Jurkat, Clone E6-1 (cell line): ENCODE measurements at places on chromosomes 1 and 21.

DNA sequence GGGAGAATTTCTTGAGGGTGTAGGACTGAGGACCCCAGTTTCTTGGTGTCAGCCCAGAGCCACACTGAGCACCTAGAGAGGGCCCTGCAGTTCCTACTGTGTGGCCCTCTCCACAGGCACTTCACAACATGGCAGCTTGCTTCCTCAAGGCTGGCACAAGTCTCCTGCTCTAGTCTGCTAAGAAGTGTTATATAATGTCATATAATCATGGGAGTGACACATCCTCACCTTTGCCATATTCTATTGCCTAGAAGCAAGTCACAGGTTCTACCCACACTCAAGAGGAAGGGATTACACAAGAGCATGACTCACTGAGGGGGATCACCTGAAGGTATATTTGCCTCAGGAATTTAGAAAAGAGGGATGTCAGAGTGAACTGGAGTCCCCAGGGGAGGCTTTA is 5.5 kb upstream of the SNX27 start:
- DNase-seq: no peak

- no peak for DNase-seq
These were observed 42.1 kb upstream of the MPZL1 start for GRCh38 chr1:167679714-167680113.

- no peak for DNase-seq
These were observed 89.4 kb downstream of the ABCA4 start for GRCh38 chr1:94031591-94031990.

GRCh38 chr1:17627239-17628052 is 87.9 kb downstream of the ARHGEF10L start:
- peak; percentile 5 for DNase-seq

DNA sequence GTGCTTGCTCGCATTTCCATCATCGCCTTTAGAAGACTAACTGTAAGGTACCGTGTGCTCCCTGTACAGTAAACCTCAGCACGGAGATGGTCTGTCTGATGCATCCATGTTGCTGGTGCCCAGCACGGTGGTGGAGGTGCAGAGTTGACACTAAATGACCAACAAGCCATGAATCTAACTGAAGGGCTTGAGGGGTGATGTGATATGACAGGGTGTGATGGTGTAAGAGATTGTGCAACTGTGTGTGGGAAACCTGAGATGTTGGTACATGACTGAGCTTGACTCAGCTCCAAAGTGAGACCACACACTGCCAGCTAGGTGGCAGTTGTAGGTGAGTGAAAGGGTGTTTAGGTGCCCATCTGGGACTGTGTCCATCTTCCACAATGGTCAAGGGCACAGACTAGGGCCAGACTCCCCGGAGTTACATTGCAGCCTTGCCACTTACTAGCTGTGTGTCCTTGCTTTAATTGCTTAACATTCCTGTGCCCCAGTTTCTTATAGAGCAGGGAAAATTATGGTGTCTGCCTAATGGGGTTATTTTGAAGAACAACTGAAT is 21.4 kb downstream of the SLC2A1 start:
- DNase-seq: no peak

- peak; percentile 33 for DNase-seq
These were observed 508 bp downstream of the RAVER2 start for GRCh38 chr1:64745181-64745985.

- DNase-seq: no peak
These were observed 34.6 kb downstream of the CLIC4 start for GRCh38 chr1:24779689-24780464.

DNA sequence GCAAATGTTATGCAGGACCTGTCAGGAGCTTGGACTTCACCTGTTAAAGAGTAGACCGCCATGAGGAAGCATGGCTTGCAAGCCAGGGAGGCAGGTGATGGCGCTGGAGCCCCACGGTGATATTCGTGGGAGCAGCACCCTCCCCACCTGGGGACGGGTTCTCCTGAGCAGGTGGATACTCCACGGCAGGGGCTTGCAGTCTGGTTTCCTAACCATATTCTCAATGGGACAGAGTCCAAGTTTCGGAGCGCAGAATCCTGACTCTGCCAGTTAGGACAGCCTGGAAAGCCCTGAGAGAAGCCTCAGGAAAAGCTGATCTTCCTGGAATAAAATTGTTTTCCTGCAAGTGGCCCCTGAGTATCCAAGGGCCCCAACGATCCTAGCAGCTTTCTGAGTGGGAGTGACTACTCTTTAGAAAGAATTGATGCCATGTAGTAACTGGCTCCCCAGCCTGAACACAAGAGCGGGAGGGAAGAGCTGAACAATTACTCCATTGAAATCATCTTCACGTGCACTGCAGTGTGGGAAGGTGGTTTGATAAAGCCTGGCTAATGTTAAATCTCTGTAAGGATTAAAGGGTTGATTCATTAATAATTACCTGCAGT is 146.3 kb upstream of the RAB4A start:
- DNase-seq: no peak

- DNase-seq: peak; percentile 97
These were observed at the start of gene AHCYL1 for GRCh38 chr1:109984456-109985246. TSS of gene AHCYL1 (plus strand) at chr1:109984765. CDS start at chr1:109985053, 288 bp downstream.

GRCh38 chr21:38806942-38807284 is 1.2 kb downstream of the ETS2 start:
- DNase-seq: no peak

GRCh38 chr1:167509587-167509986 is 8.7 kb downstream of the CD247 start:
- no peak for DNase-seq

GRCh38 chr1:47323599-47324031 is 9.7 kb upstream of the STIL start:
- no peak for DNase-seq

- DNase-seq: no peak
These were observed 10.8 kb downstream of the SPTA1 start for GRCh38 chr1:158675563-158676323.

- no peak for DNase-seq
These were observed 49.8 kb downstream of the GREM2 start for GRCh38 chr1:240562111-240562590.

- no peak for DNase-seq
These were observed 526.4 kb downstream of the LRRIQ3 start for GRCh38 chr1:73671530-73671929.

- DNase-seq: no peak
These were observed 61.4 kb upstream of the FAM3B start for GRCh38 chr21:41255190-41255589.

GRCh38 chr1:44417351-44418021 is 12.4 kb downstream of the RNF220 start:
- DNase-seq: no peak

DNA sequence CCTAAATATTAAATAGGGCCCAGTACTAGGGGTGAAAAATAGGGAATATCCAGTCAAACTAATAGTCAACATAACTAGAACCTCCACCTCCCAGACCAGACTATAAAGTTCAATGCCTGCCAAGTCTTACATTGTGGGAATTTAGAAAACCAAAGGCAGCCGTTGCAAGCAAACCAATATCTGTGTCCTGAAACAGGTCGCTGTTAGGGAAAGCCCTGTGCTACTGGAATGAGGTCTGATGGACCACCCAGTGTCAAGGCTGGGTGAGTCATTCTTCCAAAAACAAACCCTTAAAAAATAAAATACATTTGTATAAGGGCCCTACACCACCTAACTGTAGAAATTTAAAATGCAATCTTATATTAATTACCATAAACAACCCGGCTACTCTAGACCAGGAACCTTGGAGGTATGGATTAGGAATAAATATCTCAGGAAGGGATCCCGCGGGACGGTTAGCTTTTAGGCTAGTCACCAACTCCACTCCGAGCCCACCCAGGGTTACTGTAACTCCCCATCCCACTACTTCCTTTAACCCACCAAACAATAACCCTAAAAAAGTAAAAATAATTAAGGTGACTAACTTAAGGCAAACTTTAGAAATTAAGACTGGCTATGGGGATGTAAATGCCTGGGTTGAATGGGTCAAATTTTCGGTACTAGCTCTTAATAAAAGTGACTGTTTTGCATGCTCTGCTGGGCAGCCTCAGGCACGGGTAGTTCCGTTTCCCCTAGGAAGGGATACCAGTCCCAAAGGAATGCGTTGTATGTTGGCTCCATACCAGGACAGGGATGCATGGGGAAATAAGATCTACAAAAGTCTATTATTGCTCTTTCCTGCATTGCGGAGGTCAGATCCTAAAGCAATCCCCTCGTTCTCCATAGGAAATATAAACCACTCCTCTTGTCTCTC is 65.4 kb upstream of the TLR5 start:
- DNase-seq: no peak

DNA sequence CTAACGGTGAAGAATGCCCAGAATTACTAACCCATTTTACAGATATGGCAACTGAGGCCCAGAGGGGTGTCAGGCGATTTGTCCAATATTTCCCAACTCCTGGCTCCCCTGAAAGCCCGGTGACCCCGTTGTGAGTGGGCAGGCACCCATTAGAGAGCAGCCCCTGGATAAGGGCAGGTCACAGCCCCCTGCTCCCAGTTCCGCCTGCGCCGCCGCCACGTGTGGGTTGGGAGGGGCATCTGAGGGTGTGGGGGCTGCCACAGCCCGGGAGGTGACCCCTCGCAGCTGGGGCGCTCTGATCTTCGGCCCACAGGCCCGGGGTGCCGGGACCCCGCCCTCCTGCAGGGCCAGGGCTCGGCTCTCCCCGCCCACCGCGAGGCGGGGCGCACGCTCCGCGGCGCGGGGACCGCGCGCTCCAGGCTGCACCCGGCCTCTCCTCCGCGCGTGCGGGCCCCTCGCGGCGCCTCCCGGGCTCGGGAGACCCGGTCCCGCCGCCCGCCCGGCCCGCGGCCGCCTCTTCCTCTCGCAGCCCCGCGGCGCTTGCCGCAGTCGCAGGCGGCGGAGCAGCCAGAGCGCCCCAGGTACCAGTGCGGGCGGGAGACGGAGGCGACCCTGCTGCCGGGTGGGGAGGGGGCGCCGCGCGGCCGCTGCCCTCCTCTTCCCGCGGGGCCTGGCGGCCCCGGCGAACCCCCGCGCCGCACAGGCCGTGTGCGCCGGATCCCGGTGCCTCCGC is at the start of gene HTR6:
HTR6 (plus strand) TSS at position 423 of the 733 bp plus-strand sequence. CDS start 879 bp downstream, outside the sequence.
- no peak for DNase-seq

DNA sequence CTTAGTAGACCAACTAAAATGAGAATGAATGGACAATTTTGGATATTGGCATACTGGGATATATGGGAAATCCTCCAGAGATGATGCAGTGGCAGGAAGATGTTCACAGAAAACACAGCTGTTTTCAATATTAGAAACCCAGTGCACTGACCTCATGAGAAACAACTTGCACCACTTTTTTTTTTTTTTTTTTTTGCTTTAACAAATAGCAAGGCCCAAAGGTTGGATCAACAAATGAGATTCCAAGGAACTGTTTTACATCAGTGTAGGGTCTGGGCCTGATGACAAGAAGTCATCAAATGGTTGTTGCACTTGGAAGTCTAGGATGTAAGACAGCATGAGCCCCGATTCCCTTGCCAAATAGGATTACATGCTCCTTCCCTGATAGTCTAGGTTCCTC is 110.7 kb downstream of the SLC25A24 start:
- DNase-seq: no peak

- DNase-seq: no peak
These were observed 391.0 kb downstream of the MATN1 start for GRCh38 chr1:30332116-30333094.

GRCh38 chr1:200741551-200742207 is 3.0 kb downstream of the CAMSAP2 start:
- no peak for DNase-seq

GRCh38 chr21:40271164-40271563 is 403.9 kb downstream of the PCP4 start:
- no peak for DNase-seq

DNA sequence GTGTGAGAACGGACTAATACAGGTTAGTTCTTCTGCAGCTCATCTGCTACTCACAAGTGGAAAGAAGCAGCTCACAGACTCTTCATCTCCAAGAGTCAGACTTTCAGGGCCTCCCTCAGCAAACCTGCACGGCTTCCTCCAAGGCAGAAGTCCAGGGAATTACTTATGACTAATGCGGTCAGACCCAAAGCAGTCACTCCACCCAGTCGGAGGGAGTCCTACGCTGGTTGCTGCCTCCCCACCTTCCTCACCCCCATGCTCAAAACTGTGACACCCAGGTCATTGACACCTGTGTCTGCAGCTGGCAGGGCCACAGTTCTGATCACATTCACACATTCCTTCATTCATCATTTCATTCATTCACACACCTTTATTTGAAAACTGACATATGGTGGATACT is 38.4 kb upstream of the PRDM2 start:
- no peak for DNase-seq

DNA sequence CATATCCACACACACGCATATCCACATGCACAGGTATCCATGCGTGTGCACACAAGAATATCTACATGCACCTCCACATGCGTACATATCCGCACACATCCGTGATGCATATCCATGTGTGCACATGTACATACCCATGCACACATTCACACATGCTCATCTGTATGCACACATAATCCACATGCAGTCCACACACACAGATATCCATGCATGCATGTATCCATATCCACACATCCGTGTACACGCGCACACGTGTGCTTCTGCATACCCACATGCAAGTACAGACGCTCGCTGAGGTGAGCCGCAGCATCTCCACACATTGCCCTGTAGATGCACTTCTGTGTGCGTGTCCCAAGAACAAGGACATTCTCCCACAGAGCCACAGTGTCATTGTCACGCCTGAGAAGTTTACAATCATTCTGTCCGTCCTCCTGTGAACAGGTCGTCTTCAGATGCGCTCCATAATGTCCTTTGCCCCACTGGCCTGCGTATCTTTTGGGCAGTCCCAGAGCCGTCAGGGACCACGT is 43.4 kb downstream of the COL18A1 start:
- DNase-seq: no peak

- DNase-seq: no peak
These were observed 59.8 kb upstream of the HAO2 start for GRCh38 chr1:119308806-119309205.

DNA sequence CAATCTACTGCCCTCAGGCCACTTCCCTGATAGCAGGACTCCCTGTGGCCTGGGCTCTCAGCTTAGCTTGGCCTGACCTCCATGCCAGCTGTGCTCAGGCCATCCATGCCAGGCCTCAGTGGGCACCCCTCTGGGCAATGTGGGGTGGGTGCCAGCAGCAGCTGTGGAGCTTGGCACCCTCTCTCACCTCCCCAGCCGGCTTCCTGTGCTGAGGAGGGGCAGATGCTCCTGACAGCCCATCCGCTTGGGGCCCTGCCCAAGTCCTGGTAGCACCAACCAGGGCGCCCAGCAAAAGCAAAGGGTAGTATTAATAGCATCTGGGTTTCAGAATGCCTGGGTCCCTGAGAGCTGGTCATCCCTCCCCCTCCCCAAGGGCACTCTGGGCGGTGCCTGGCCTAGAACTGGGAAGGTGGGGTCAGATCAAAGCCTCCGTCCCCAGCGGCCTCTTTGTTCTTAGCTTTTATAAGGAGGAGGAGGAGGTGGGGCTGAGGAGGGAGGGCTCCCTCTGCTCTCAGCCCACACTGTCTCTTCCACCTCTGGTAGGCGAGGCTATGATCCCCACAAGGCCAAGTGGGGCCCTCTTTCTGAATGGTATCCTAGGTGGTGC is 6.1 kb downstream of the EFNA4 start:
- DNase-seq: no peak

- DNase-seq: no peak
These were observed 105.2 kb downstream of the TLR5 start for GRCh38 chr1:223037845-223038244.

DNA sequence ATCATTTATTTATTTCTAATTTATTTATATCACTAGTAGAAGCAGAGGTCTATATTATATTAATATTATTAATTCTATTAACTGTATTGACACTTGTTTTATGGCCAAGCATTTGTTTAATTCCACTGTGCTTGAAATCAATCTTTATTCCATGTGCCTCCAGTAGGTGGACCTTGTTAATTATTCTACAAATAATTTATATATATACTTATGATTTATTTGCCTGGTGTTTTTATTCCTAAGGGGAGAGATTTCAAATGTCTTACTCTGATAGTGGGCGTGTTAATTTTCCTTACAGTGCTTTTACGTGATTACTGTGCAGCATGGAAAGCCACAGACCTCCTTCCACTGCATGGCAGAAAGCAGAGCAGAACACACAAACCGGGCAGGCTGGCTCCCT is 17.5 kb upstream of the OR6N2 start:
- DNase-seq: no peak
